HTR-8/SVneo (cell line): ENCODE measurements at places on chromosomes 13 and 19.

DNA sequence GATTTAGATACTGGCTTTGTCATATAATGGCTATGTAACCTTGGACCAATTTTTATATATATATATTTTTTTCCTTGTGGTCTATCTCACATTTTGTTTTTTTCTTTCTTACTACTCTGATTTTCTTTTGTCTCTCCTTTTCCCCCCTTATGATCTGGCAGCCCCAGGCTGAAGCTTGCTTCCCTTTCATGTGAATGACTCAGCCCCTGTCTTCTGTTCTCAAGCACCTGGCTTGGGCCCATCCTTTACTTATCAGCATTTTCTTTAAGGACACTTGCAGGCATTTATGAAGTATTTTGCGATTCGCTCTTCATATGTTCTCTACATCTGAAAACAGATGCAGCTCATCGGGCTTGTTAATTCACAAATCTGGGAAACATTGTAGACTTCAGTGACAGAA is 163.6 kb downstream of the SPRY2 start:
- no peak for DNase-seq

DNA sequence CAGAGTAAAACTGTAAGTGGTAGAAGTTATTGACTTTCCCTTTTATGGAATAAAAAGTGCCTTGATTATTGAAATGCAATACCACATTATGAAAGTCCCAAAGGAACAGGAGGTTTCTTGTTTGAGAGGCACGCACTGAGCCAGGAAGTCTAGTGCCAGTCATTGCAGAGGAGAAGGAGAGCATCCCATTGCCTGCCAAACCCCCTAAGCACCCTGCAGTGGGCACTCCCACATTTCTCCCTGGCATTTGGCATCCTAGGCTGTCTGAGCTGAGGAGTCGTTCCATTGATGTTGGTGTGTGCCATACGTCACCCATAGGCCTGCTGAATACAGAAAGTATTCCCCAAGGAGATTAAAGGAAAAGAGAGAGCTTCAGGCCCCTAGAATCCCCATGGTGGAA is 85.7 kb upstream of the MBNL2 start:
- DNase-seq = no peak

GRCh38 chr19:5863030-5863665 is 7.2 kb downstream of the FUT5 start:
- no peak for DNase-seq

DNA sequence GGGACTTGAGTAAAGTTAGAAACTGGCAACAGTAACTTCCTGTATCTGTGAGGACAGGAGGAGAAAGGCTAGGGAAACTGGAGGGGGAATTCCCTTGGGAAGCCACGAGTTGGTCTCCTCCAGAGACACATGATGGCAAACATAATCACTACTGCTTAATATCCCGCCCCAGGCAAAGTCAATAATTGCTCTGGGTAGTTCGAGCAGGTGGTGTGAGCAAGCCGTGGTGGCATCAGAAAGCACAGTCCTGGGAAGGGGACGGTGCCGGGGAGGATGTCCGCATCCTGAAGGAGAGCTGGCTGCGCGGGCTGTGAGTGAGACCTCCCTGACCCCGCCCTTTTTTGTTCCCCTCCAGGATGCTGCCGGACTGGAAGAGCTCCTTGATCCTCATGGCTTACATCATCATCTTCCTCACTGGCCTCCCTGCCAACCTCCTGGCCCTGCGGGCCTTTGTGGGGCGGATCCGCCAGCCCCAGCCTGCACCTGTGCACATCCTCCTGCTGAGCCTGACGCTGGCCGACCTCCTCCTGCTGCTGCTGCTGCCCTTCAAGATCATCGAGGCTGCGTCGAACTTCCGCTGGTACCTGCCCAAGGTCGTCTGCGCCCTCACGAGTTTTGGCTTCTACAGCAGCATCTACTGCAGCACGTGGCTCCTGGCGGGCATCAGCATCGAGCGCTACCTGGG is 1.4 kb downstream of the FFAR2 start:
- DNase-seq = no peak

- peak; percentile 60 for DNase-seq
Measured at GRCh38 chr19:36771261-36772231, 1.1 kb downstream of the ZNF850 start.
